Stimulated activated CD4-positive, alpha-beta T cell treated with anti-CD3 and anti-CD28 coated beads, TNF-alpha, amount 100 ng/mL, for 1 hour (primary cell): ENCODE measurements at places on chromosomes 12 and 14.

DNA sequence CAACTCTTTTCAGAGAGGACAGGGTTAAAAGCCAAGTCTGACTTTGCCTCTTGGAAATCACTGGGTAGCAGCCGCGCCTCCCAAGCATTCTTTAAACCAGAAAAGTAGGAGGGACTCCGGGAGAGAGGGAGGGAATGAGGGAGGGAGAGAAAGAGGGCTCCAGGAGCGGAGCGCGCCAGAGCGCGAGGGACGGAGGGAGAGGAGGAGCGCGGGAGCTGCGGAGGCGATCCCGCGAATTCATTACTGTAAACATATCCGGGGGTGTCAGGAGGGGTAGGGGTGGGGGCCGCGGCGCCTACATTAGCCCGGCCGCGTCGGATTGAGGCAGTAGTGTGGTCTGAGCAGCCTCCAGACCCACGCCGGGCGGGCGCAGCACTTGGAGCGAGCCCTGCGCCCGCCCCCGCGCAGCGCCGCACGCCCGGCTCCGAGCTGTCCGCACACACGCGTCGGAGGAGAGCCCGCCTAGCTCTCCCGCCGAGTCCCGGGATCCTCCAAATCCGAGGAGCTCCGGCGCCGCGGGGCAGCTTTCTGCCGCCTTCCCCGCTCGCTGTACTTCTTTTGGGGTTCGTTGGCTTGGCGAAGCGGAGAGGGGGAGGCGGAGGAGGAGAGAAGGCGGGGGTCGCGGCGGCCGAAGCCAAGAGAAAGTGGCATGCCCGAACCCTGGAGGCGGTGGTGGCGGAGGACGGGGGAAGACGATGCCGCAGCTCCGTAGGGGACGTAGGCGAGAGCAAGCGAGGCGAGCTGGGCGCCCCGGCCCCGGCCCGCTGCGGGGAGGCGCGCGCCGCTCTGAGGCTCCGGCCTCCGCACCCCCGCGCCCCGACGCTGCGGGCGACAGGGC lies 3.3 kb downstream of the FLRT2 start:
- DNase-seq, result no peak

GRCh38 chr12:2334271-2334670 lies 281.5 kb downstream of the CACNA1C start:
- DNase-seq, result no peak

- DNase-seq, result no peak
These were observed 43.4 kb downstream of the RAD52 start for GRCh38 chr12:906062-906585.

DNA sequence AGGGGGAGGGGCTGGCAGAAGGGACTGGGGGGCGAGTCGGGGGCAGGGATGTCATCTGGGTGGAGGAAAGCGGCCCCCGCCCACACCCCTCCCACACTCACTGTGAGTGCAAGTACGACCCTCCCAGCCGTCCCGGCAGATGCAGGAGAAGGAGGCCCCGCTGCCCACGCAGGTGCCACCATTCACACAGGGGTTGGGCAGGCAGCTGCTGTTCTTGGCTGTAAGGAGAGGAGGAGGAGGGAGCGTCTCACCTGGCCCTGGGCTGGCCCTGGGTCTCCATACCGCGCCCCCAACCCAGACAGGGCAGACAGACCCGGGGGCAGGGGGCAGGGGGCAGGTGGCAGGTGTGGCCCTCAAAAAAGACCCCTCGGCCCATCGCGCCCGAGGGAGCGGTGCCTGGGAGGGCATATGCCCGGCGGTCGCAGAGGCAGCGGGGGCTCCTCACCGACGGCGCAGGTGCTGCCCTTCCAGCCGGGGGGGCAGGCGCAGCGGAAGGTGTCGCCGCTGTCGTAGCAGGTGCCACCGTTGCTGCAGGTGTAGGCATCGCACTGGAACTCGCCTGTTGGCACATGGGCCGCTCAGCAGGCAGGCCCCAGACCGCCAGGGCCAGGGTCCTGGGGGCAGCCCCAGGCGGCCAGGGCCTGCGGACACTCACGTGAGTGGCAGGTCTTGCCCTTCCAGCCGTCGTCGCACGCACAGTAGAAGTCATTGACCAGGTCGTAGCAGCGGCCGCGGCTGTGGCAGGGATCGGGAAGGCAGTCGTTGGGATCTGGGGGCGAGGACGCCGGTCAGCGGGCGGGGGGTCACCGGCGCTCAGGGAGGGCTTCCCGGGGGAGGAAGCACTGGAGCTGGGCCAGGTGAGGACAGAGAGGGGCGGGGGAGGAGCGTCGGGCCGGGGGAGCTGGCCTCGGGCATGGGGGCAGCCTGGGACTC lies 20.6 kb downstream of the JAG2 start:
- no peak for DNase-seq

DNA sequence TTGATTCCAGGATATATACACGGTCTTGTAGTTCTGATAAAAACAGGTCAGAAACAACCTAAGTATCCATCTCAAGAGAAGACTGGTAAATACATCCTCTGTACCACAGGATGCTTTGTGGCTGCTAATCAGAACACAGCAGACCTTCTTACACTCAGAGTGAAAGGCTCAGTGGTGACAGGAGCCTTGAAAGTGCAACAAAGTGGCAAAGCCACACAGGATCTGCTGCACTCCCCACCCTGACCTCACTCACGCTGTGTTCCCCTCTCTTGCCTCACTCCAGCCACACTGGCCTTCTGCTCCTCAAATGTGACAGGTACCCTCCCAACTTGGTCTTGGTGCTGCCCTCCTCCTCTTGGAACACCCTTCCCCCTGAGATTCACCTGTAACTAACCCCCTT lies 98.1 kb upstream of the GRIP1 start:
- no peak for DNase-seq

GRCh38 chr14:75223664-75224154 lies 47.3 kb upstream of the TMED10 start:
- no peak for DNase-seq

DNA sequence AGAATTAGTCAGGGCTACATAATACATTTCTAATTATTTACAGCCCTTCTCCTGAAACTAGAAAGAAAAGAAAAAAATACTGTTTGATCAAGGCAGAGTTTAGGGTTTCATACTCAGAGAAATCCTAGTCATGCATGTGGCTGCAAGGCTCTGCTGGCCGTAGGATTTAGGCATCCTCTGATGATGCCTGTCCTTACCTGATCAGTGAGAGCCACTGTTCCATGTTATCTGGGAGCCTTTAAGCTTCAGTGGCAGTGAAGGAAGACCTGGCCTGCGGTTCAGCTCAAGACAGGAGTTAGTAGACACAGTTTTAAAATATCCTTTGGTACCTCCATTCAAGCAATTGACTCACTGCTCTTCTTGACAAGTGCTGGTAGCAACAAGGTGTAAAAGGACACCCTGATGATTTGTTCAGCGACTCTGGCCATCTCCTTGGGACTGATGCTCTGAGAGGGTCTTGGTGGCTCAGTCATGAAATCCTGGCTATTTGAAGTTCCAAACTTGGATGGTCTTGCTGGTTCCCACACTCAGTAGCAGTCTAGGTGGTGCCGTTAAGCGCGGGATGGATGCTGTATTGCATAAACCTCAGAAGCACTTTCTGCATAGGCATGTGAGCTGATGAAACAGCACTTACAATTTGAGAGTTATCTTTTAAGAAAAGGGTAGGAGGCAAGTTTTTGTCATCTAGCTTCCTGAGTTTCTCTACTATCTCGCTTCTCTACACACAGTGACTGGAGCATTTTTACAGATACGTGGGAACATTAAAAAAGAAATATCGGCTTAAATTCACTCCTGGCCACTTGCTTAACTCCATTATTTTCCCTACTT lies 162.0 kb downstream of the SAMD4A start:
- no peak for DNase-seq

GRCh38 chr14:69708049-69708448 lies 58.9 kb upstream of the SRSF5 start:
- DNase-seq, result no peak

DNA sequence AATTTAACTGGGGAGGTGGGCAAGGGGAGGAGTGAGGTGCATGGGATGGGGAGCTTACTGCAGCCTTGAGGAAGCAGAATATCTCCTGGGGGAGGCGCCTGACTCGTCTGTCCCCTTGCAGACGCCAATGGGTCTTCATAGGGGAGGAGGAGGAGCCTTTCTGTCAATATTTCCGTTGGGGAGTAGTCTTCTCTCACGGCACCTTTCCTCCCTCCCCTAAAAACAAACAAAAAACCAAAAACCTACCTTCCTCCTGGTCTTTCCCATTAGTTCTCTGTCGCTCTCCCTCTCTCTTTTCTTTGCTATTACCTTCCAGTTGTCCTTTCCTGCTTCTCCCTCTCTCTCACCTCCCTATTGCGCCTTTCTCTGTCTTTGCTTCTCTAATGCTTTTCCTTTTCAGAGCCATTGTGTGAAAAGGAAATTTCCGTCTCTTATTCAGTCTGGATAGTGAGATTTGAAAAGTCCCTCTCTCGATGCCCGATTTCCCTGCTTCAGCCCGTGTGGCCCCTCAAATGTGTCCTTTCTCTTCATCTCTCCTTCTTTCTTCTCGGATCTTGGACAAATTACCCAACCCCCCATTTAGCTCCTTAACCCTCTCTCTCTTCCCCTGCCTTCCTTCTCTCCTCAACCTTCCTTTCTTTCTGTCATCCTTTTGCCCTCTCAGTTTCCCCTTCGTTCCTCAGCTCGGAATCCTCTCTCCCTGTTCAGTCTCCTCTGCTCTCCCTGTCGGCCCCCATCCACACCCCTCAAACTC lies 5.9 kb downstream of the GPR84 start:
- DNase-seq, result peak; percentile 11

- no peak for DNase-seq
These were observed 7.9 kb upstream of the CRIP2 start for GRCh38 chr14:105466531-105467248.

DNA sequence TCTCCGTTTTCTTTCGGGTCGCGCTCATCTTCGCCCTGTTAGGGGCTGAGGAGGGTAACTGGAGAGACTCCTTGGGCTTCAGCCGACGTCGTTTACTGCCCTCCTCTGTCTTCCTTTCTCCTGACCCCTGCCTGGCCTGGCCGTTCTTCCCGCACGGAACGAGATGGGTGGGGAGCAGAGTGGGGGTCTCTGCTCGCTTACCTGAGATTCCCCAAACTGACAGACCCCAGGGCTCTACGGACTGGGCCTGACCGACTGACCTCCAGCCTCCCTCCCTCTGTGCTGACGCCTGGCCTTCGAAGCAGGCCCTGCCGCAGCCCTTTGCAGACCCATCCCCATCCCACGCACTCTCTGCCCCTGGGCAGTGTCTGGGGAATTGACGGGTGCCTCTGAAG lies 439 bp downstream of the GOLGA5 start:
- DNase-seq, result no peak

- DNase-seq, result no peak
These were observed 101.6 kb downstream of the TSPAN9 start for GRCh38 chr12:3178671-3179313.

GRCh38 chr14:34044373-34044637 lies 93.4 kb upstream of the EGLN3 start:
- DNase-seq, result no peak

DNA sequence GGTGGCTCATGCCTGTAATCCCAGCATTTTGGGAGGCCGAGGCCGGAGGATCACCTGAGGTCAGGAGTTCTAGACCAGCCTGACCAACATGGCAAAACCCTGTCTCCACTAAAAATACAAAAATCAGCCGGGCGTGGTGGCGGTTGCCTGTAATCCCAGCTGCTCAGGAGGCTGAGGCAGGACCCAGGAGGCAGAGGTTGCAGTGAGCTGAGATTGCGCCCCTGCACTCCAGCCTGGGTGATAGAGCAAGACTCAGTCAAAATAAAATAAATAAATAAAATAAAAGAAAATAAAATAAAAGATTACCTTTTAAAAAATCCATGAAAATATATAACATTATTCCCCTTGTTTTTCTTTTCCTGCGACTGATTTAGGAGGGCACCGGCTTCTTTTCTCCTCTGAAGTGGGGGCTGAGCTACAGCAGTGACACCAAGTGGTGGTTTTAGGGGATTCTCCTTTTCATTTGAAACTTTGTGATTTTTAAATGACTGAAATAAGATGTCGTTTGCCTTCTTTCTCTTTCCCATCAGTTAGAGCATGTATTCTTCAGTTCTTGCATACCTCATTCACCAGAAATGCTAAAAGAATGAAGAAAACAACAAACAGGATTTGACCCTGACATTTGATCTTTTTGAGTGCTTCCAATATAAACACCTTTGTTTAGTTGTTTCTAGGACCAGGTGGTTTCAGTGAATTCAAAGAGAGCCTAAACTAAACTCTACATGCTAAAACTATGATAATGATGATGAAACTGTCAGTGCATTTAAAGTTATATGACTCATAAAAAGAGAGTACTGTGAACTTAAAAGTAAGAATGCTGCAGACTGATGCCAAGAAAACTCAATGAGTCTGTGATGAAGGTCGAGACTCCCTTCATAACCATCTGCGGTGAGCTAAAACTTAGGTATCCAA lies 22.6 kb upstream of the PKP2 start:
- DNase-seq, result no peak

- DNase-seq, result no peak
These were observed 1.2 kb downstream of the KCNJ8 start for GRCh38 chr12:21773263-21773741.

DNA sequence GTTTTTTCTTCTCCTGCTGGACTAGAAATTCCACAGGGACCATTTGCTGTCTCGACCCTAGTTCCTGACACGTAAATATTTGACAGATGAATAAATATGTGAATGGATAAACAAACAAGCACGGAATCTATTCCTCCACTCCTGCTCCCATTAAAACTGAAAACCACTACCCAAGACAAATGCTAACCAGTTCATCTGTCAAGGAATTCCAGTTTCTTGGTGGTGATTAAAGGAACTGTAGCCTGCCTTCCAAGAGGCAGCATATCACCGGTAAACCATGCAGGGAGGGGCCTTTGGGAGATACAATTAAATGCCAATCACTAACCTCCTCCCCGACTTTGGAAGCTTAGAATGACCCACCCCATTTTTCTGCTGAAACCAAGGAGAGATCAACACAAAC lies 95.4 kb downstream of the TTC7B start:
- DNase-seq, result no peak

DNA sequence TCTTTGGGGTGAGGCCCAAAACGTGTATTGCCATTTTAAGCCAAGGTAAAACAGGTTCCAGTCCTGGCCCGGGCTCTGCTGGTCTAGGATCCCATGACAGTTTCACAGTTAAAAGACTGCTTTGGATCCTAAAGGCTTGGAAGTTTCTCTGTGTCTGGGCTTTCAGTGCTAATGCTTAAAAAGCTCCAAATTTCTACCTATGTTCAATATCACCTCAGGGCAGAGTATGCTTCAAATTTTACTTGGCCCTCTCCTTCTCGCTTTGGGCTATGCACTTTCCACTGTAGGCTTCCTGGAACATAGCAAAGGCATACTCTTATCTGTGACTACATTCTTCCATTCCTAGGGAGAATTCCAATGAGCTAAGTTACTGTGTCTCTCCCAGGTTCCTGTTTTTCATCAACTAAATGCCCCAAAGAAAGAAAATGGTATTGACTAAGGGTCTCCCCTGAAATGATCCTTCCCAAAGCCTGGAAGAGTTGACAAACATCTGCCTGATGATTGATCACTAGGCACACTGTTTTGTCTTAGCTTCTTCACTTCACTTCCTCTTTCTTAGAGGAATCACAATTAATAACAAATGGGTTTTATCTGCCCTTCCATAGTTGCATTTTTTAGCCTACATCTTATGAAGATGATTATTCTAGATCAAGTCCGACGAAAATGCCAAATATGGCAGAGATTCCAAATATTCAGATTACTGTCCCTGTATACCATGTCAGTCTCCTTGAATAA lies 79.4 kb downstream of the TMTC2 start:
- DNase-seq, result no peak
